ENCODE measurements at places on chromosomes 12 and 14.

DNA sequence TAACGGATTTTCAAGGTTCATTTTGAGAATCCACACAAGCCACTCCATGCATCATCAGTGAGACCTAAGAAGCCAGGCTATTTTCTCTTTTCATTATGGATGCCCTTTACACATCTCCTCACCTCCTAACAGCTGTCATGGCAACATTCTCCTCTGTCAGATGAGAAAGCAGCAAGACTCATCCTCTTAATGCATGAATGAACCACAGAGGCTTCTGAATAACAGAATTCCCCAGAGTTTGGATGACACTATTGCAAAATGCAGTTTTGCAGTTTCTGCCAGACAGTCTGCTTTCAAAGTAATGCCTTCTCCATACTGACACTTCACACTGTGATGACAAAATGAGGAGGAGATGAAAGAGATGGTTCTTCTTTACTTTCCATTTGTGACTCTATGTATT is 286.7 kb upstream of the GRIP1 start:
- DNase-seq = no peak

DNA sequence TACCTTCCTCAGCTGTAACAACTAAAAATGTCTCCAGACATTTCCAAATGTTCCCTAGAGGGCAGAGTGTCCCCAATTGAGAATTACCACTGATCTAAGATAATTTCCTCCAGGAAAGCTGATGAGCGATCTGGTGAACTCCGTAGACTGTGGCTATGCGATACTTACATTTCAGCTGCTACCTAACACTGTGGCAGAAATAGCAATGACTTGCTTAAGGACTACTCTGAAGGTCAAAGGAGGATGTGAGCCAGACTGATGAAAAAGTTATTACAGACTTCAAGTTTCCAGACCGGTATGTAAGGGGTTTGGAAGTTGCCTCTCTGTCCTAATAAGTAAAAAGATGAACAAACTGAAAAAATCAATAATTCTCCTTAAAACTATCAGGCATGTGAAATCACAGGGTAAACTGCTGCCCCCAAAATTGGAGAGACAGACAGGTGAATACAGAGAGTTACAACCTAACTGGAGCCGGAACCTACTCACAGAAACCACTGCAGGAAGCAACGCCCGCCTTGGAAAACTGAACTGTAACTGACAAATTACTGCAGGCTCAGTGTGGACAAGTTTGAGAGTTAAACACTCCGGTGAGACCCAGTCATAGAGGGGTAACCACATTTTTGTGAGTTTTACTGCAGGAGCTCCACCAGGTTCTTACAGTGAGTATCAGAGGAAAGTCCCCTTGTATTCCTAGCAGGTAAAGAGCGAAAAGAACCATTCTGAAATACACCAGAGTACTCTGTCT is 60.0 kb upstream of the PARP11 start:
- no peak for DNase-seq

- DNase-seq = no peak
Observed at GRCh38 chr14:37668646-37669045, 73.2 kb downstream of the TTC6 start.

DNA sequence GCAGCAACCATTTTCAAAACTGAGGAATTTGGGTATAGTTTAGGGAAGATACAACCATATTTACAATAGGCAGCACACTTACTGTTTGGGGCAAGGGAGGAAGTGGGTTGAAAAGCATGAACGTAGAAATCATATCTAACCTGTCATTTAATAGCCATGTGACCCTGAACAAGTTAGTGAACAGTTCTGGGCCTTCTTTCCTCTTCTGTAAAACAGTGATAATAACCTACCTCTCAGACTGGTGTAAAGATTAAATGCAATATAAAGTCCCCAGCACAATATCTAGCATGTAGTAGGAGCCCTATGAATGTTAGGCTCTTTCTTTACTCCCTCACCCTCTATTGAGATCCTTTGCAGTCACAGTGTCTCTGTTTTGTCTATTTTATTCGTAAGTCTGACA is 33.5 kb downstream of the A2ML1 start:
- no peak for DNase-seq

- no peak for DNase-seq
Observed at GRCh38 chr12:52742196-52742580, 35.0 kb downstream of the KRT76 start.

DNA sequence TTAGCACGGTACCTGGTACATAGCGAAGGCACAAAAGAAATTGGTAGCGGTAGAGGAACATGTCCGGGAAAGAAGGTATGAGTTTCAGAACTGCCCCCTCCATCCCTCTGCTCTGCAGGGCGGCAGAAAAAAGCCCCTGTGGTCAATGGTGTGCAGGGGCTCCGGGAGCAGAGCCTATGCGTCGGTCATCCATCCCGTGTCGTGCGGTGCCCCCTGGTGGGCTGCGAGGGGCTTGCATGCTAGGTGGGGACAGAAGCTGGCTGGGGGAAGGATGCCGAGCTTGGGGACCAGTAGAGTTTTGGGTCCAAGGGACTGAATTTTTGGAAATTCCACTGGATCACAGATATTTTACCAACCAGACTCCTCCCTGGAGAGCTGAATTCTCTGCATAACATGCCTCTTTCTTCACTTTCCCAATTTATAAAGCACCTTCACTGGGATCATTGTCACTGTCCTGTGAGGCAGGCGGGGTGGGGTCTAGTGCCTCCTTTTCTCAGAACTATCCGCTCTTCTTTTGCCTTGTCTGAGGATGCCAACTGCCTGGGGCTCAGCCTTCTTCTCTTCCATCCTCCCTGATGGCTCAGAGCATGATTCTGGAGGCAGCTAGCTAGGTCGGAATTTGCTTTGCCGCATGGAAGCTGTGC is 148.7 kb downstream of the SMOC1 start:
- peak; percentile 6 for DNase-seq

GRCh38 chr12:19967001-19967400 is 401.3 kb upstream of the PDE3A start:
- DNase-seq = no peak

GRCh38 chr14:32404784-32405573 is 75.9 kb downstream of the AKAP6 start:
- DNase-seq = no peak

GRCh38 chr14:33273978-33274377 is 335.3 kb downstream of the NPAS3 start:
- no peak for DNase-seq

GRCh38 chr12:99523853-99524252 is 123.7 kb upstream of the GARIN6 start:
- DNase-seq = no peak

DNA sequence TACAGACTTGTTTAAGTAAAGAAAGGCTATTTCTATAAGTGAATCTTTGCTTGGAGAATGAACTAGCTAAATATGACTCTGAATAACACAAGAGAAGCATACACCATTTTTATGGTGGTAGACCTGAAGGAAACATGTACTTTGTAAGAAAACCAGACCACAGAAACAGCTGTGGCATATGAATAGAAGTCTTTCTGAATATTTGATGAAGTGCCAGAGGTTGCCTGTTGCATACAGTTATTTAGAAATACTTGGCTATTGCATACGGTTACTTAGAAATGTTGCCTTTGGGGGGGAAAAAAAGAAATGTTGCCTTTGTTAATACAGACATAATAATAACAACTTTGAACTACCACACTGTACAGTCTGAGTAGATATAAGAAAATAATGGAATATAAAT is 16.8 kb upstream of the LEMD3 start:
- DNase-seq = no peak

DNA sequence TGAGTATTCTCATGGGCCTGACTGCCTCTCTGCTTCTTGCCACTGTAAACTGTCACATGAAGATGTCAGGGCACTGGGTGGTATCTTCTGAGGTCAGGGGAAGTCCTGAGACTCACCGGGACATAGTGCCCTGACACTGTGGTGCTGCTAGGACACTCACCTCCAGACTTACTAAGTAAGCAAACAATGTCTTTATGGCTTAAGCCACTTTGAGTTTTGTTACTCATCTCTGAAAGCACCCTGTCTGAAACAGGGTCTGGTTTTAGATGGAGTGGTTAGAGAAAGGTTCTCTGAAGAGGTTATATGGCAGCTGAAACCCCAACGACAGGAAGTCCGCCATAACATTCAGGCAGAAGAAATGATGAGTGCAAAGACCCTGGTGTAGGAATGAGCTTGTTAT is 22.7 kb downstream of the GPR19 start:
- no peak for DNase-seq

GRCh38 chr14:37232907-37233481 is 35.3 kb downstream of the MIPOL1 start:
- no peak for DNase-seq

DNA sequence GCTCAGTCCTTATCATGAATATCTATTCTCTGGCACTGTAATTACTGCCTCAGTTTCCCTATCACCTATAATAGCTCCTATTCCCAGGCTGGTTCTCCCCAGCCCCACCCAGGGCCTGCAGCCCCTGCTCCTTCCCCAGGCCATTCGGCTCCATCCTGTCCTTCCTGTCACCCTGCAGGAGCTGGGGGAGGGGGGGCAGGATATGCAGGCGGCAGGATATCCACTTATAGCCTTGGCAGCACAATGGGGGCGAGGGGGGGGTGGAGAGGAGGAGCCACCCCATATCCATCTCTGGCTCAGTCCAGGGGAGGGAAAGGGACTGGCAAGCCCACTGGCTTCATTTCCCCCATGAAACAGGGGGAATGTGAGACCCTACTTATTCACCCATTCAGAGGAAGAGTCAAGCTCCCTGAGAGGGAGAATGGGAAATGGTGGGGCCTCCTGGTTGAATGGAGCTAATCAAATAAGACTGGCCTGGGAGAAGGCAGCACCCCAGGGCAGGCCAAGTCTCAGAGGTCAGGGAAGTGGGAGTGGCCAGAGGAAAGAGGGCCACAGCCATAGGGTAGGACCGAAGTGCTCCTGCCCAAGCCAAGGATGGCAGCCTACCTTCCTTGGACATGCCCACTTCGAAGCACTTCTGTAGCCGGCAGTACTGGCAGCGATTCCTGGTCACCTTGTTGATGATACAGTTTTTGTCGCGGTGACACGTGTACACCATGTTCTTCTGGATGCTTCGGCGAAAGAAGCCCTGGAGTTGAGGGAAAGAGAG is 7.8 kb upstream of the ITGB7 start:
- no peak for DNase-seq

- no peak for DNase-seq
Observed at GRCh38 chr12:122306407-122306806, 40.1 kb upstream of the VPS33A start.

GRCh38 chr14:23020143-23021128 is 10.5 kb upstream of the C14orf93 start:
- no peak for DNase-seq

DNA sequence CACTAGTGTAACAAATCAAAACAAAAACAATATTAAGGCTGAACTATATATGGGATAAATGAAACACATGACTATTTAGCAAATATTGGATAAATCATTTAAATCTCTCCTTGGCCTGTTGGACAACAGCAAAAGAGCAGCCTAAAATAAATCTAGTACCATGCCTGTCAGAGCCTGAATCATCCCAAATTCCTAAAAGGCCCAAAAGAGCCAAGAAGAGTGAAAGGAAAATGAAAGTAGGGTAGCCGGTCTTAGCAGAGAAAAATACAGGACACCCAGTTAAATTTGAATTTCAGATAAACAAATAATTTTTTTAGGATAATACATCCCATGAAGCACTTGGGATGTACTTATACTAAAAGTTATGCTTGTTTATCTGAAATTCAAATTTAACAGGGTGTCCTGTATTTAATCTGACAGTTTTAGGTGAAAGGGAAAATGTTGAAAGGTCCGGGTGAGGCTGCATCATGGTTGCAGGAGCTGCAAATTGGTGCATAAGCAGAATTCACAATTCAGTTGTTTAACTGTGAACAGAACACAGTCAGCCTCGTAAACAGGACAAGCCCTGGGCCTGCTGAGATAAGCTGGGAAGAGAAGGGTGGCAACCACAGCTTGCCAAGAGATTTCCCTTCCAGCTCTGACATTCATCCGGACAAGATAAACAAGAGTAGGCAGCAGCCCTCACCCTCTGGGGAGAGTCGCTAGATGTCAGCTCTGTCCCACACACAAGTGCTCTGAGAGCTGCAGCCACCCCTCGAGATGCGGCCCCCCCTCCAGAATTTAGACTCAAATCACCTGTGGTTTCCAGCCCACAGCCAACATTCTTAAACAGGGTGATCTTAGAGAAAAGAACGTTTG is 30.3 kb downstream of the DMAC2L start:
- DNase-seq = no peak

- no peak for DNase-seq
Observed at GRCh38 chr14:53174918-53175317, 21.8 kb upstream of the DDHD1 start.

DNA sequence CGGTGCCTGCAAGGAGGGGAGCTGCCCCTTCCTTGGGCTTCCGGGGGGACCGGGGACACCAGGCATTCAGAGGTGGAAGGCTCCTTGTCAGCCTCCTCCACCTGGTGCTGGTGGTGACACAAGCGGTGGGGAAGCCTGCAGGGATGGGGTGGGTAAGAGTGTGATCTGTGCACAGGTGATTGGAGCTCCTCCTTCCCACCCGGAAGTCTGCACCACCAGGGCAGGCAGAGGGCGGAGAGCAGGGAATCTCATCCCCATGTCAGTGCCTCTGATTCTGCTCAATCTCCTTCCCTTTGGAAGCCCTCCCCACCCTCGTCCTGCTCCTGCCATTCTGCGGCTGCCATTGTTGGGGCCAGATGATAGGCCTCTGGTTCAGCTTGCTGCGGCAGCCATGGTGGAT is 238.1 kb upstream of the CRY1 start:
- no peak for DNase-seq

DNA sequence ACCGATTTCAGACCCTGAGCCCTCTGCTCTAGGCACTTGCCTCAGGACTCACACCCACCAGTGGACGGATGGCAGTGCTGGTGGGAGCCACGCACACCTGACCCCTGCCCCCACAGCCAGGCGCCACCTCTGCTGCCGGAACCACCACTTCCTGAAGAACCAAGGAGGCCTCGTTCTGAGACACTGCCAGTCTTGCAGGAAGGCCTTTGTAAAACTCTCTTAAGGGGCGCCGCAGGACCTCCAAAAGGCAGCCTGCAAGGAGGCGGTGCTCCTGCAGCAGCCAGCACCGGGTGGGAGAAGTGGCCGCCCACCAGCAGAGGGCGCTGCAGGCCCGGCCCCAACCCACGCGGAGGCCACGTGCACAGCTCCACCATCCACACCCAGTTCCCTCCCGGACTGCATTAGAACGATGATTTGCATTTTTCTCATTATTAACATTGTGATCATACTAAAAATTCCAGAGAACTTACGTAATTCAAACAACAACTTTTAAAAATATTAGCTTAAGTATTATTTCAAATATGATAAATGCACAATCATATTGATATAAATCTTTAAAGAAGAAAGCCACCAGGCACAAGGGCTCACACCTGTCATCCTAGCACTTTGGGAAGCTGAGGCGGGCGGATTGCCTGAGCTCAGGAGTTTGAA is 12.8 kb downstream of the STX2 start:
- peak; percentile 50 for DNase-seq
